Caco-2 (cell line): ENCODE measurements at places on chromosomes 5 and 9. TPM values are rescaled to one million over a fixed set of nuclear protein-coding genes. Genes with fewer than 3 reads are reported as not detected.

The GFRA3 gene
- total RNA-seq: 2.4 and 2.7 TPM in 2 replicates

The ARHGEF28 gene
- 4.6 and 7.5 TPM in 2 replicates for total RNA-seq

The MYMK gene
- not detected in 2 replicates for total RNA-seq

The FCN1 gene
- not detected in 2 replicates for total RNA-seq

The PCDHGA9 gene
- 2.8 and 4.4 TPM in 2 replicates for total RNA-seq

The DAPK1 gene
- total RNA-seq: 65.8 and 79.2 TPM in 2 replicates

The FAM53C gene
- total RNA-seq: 32.6 and 33.3 TPM in 2 replicates

The HRH2 gene
- total RNA-seq: not detected in 2 replicates

The ZNF367 gene
- 9.3 and 10.0 TPM in 2 replicates for total RNA-seq

The NFX1 gene
- total RNA-seq: 32.6 TPM in 2 replicates

The PCDHB3 gene
- total RNA-seq: not detected in 2 replicates

The TMOD1 gene
- total RNA-seq: 1.00 and 1.1 TPM in 2 replicates

The TICAM2 gene
- total RNA-seq: 0.91 TPM in 2 replicates

The SV2C gene
- not detected in 2 replicates for total RNA-seq

The GPR150 gene
- total RNA-seq: 0.21 and 0.27 TPM in 2 replicates
